Left lung (tissue), 14 donors: ENCODE measurements at places on chromosomes 12 and 14. TPM values are rescaled to one million over a fixed set of nuclear protein-coding genes. Genes with fewer than 3 reads are reported as not detected.

DNA sequence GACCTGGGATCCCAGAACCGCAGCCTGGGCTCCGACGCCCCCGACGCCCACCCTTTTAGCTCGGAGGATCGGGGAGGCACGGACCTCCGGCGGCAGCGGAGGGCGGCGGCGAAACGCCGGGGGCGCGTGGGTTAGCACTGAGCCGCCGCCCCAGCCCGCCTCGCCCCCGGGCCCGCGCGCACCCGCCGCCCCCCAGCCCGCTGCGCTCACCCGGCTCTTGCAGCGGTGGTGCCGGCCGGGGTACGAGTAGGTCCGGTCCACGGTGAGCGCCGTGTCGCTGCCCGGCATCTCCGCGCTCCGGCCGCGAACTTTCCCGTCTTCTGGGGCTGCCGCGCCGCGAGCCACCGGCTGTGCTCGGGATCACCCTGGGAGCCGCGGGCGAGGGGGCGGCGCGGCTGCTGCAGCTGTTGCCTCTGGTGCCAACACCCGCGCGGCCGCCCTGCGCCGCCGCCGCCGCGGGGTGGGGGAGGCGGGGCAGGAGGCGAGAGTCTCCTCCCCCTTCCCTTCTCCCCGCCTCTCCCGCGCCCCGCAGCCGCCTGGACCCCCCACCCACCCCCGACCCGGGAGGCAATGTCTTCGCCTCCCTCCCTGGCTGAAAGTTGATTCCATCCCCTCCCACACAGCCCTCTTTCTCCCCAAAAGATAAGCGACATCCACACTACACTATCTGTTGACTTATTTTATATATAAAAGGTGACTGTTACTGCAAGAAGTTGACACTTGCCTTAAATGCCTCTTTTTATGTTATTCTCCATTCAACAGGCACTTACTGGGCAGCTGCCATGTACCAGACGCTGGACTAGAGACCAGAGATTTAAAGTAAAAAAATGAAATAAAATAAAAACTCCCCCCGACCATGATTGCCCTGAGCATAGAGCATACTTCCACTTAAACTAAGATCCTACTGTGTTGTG is at the start of gene TMCC3:
Gene TMCC3 (minus strand): TSS at position 415 of the 914 bp plus-strand sequence. CDS start 127 bp downstream, at position 288.
- H3K36me3 ChIP-seq = no peaks in the 10 kb centered on the region
- H3K27ac ChIP-seq = peak within 1 kb of the TSS; percentile 33
- no peaks in the 10 kb centered on the region for H3K4me1 ChIP-seq
- no peaks in the 10 kb centered on the region for H3K27me3 ChIP-seq
- DNase-seq = peak; percentile 46

FRMD6 gene
- 19.8 TPM for total RNA-seq

AVPR1A gene
- 1.1 TPM for total RNA-seq

SLC25A21 gene
- 1.0 TPM for total RNA-seq
